ENCODE measurements at places on chromosomes 7 and 10.

- no peak for DNase-seq
Observed at GRCh38 chr7:84181628-84182027, 13.0 kb downstream of the SEMA3A start.

DNA sequence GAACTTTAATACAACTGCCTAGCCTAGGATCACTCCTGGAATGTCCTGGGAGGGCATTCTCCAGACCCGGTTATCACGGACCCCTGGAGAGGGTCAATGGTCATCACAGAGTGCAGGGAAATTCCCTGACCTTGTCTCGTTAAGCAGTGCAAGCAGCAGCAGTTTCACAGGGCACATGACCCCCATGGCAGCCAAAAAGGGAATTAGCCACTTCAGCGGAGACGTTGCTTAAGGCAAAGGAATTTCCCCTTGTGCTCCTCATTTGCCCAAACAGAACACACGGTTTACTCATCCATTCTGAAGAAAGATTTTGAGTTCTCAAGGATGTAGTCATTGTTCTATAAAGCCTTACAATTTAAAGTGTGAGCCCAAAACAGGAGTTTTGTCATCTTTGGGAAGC is 260.3 kb downstream of the SNX13 start:
- no peak for DNase-seq

DNA sequence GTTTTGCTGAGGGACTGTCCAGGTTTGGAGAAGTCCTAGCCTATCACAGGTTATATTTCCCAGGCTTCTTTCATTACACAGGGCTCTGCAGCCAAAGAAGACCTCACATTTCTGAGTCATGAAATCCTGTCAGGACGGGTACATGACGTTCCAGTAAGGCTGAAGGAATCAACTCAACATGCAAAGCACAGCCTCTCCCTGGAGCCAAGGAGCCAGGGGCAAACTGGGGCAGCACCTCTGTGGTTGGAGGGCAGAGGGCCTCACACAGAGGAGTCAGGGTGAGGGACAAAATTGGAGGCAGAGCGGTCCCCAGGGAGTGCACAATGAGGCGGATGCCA is 116.3 kb upstream of the GDF10 start:
- DNase-seq: no peak

DNA sequence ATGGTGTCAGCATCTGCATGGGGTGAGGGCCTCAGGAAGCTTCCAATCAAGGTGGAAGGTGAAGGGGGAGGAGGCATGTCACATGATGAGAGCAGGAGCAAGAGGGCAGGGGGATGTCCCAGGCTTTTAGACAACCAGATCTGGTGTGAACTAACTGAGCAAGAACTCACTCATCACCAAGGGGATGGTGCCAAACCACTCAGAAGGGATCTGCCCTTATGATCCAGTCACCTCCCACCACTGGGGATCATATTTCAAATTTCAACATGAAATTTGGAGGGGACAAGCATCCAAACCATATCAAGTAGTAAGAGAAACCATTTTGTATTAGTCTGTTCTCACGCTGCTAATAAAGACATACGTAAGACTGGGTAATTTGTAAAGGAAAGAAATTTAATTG is 33.6 kb downstream of the THNSL1 start:
- no peak for DNase-seq

- DNase-seq: no peak
Observed at GRCh38 chr10:108104551-108105156, 940.1 kb upstream of the SORCS1 start.

GRCh38 chr10:126685756-126686155 is 15.3 kb upstream of the C10orf90 start:
- no peak for DNase-seq

DNA sequence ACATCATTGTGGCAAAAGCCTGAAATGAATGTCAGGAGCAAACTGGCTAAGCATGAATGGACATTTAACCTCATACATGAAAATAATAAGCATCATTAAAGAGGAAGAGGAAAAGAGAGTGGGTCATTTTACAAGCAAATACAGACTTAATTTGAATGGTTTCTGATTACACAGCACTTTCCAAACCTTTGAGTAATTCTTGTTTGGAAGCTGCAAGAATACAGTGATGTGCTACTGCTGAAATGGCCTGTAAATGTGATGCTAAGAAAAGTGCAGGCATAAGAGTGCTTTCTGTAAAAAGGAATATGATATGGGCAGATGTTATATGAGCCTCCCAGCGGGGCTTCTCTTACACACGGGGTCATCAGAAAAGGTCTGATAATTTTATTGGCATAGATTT is 30.2 kb downstream of the TAS2R16 start:
- no peak for DNase-seq

GRCh38 chr7:99267481-99267840 is 5.2 kb upstream of the MYH16 start:
- DNase-seq: no peak

DNA sequence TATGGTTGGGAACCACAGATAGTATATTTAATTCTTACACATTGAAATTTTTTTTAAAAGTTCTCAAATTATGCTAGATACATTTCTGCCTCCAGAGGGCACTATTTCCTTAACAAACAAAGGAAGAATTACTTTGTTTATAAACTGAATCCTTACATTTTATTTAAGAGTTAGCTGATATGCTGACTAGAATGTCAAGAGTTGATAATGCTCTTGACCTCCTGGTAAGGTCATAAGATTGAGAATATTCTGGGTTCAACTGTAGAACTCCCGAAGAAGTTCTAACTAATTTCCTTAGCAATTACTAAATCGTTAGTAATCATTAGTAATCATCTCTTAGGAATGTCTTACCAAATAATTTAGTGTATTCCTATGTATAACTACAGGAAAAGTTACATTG is 95.3 kb upstream of the CYP26C1 start:
- DNase-seq: no peak

- no peak for DNase-seq
Observed at GRCh38 chr10:116430288-116430687, 2.6 kb downstream of the PNLIPRP3 start.

DNA sequence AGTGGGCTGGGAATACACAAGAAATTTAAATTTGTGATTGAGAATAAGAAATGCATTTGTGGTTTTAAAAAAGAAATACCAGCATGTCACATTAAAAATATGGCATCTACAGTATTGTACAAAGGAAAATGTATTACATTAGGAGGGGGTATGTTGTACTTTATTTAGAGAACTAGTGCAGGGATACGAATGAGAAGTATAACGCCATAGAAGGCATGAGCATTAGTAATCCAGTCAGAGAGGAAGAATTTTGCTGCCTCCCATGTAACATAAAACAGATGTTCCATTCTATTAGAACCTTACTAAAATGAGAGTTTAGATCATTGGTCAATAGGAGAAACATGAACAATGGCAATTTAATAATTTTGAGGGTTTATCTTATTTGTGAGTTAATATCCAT is 182.2 kb downstream of the ADK start:
- DNase-seq: no peak

DNA sequence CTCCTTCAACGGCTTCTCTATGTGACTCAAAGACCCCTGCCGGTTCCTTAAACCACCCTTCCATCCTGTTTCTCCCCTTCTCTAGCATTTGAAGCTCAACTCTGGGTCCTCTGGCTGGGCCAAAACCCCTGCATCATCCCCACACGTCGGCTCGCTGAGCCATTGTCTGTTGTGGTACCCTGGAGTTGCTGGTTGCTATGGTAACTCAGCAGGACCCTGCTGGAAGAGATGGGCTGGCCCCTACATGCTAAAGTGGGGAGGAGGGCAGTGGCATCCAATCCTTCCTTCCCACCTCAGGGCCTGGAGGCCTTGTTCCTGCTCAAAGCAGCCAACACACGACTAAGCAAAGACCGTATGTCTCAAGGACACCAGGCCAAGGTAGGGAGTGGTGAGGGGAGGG is 452.5 kb downstream of the PLXNA4 start:
- DNase-seq: no peak

- no peak for DNase-seq
Observed at GRCh38 chr7:24899905-24900304, 80.1 kb downstream of the OSBPL3 start.

DNA sequence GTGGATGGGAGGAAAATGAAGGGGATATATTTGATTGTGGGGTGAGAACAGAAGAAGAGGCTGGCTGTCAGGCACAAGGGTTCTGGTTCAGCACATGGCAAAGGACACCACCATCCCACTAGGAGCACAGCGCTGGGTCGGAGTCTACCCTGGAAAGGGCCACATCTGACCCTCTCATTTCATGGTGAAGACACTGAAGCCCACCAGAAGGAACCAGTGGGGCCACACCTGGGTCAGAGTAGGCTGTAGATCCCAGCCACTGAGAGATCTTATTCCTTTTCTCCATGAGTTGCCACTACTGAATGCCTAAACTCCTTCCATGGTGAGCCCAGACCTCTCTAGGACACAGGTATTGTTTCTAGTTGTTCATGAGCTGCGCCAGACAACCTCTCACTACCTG is 25.8 kb downstream of the SFTPD start:
- no peak for DNase-seq

- no peak for DNase-seq
Observed at GRCh38 chr10:78829565-78829964, 239.2 kb upstream of the ZMIZ1 start.

- no peak for DNase-seq
Observed at GRCh38 chr7:19991936-19992335, 218.5 kb upstream of the TMEM196 start.

DNA sequence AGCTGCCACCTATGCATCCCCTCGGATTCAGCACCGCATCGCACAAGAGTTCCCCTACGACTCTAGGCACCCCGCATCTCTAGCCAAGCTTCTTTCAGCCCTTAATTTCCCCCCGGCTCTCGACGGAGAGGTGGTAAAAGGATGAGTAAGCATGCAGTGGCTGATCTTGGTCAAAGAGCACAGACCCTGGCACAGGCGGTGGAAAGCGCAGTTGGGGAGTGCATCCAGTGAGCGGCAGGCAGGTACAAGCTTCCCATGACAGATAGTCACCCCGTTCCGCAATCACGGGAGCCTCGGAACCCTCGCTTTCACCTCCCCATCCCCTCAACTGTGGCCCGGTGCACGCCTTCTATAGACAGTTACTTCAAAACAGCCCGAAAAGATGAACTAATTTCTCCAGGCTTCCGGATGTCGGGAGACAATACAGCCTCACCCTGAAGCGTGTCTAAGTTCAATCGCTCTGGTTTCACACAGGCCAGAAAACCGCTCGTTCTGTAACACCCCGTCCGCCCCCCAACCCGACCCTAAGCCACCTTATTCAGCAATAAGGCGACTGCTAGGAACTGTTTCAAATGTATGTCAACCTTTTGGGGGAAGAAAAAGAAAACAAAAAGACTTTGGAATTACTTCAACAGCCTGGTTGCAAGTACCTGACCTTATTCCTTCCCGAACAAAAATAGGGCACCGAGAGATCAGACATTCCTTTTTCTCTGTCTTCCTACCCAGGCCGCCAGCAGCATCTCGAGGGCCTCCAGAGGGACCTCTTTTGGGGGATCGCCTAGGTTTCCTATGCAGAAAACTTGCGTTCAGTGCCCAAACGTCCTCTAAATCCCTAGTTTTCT is 1.4 kb downstream of the RHEB start:
- DNase-seq: no peak

GRCh38 chr7:132440151-132440550 is 136.1 kb downstream of the PLXNA4 start:
- DNase-seq: no peak

DNA sequence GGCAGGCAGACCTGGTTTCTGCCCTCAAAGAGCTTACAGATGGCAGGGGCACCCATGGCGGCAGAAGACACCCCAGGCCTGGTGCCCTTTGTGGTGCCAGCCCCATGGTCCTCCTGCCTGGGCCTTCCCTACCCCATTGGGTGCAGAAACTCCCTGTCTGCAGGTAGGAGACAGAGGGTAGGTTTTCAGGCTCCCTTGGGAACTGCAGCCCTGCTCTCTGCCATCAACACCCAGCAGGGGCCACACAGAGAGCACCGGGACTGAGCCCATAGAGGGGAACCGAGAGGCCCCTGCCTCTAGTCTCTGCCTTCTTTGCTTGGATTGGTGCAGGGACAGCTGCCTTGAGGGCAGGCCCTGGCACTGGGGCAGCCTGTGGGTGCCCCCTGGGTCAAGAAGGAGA is 52.6 kb downstream of the GTF2IRD1 start:
- DNase-seq: no peak

DNA sequence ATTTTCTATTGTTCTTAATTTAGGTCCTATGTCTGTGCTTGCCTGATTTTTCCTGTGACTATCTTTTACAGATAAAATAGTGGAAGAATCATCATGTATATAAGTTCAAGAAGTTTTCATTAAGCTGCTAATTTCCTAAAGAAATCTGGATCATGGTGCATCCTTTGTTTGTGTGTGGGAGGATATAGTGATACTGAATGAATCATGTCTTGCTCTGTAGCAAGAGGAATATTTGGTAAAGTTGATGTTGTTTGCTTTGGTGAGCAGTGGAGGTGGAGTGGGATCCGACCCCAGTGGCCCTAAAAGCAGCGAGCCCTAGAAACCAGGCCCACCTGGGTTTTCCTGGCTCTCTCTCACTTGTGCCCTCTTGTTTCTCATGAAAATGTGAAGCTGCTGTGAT is 83.7 kb downstream of the CCNY start:
- no peak for DNase-seq

- DNase-seq: no peak
Observed at GRCh38 chr10:75286901-75287300, 51.1 kb upstream of the COMTD1 start.

- DNase-seq: no peak
Observed at GRCh38 chr10:89916468-89917215, 215.3 kb downstream of the KIF20B start.

DNA sequence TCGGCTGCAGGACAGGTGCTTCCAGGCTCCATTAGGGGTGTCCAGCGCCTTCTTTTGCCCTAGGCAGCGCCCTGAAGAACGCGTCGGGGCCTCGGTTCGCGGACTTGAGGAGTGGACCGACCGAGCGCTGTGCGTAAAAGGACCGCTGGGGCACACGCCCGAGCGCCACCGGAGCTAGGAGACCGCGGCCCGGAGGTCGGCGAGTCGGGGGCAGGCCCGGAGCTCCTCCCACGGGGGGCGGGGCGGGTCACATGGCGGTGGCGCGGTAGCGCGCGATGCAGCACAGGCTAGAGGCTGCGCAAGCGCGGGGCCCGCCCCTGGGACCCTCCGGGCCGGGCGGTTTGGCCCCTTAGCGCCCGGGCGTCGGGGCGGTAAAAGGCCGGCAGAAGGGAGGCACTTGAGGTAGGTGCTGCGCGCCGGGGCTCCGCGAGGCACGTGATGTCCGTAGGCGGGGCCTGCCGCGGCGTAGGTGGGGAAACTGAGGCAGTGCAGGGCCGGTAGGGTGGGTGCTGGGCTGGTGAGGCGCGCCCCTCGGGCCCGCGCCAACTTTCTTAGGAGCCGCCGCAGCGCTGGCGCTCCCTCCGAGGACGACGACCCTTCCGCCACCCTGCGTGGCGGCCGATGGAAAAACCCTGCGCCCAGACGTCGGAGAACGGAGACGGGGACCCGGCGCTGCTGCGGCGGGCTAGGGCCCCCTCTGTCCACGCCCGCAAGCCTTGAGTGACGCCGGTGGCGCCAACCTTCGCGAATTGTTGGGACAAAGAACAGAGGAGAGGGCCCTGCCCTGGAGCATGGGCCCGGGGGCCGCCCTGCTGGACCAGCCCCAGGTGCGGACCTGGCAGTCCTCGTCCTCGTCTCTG is at the start of gene PRXL2A:
PRXL2A (plus strand) TSS at position 310 of the 860 bp plus-strand sequence. CDS start 11,917 bp downstream, outside the sequence.
- DNase-seq: peak; percentile 94

GRCh38 chr7:23315366-23315765 is 16.2 kb downstream of the MALSU1 start:
- DNase-seq: no peak
